Activated T-helper 1 cell treated with anti-CD3 and anti-CD28 coated beads, Interleukin-2, amount 50 U/mL, for 16 hours (primary cell): ENCODE measurements at places on chromosomes 3 and 15.

DNA sequence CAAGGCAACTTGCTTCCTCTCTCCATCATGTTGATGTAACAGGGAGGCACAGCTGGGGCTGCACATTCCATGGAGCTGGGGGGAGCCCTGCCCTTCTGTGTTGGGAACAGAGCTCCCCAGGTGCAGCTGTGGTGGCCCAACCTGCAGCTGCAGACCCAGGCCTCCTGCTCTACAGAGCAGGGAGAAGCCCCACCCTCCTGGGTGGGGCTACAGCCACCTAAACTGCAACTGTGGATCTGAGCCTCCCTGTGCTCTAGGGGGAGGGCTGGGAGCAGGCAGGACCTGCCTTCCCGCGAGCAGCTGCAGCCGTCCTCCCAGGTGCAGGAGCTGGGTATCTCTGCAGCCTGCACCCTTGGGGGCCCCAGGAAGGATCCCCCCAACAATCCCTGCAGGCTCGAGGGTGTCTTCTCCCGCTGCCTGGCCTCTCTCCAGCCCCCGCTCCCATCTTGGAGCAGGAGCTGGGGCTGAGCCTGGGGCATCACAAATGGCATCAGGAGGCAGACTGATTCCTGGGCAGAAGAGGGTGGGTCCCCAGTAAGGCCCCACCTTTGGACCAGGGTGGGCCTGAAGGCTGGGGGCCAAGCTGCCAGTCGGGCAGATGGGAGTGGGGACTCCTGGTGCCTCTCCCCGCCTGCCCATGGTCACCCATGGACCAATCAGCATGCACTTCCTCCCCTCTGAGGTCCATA is 7.4 kb downstream of the LRRC58 start:
- no peak for DNase-seq

GRCh38 chr3:60333710-60334109 is 917.5 kb downstream of the FHIT start:
- no peak for DNase-seq

DNA sequence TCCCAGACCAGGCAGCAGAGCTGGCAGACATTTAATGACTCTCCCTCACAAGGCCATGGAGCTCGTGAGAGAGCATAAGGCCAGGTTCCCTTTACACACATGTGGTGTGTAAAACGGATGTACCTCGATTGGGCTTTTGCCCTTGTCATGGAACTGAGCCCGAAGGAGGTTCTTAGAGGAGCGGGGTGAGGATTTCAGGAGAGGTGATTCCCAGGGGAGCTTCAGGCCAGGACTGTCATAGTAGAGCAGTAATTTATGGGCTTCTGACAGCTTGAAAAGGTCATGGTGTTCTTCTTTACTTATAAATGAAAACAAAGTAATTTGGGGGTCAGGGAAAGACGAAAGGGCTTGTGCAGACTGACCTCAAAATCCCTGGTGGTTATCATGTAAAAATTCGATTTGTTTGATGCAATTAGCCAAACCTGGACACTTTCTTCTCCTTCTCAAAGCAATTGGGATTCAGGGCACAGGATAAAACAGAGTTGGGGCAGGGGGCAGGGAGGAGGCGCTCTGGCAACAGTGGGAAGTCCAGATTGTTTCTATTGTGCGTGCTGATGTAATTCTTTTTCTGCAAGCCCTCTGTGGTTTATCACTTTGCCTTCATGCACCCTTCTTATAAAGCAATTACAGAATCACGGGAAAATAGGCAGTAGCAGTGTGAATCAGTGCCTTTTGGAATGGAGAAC is 51.0 kb downstream of the CACNA1D start:
- no peak for DNase-seq

- DNase-seq, result no peak
Observed at GRCh38 chr3:58223855-58224254, 13.1 kb upstream of the DNASE1L3 start.

DNA sequence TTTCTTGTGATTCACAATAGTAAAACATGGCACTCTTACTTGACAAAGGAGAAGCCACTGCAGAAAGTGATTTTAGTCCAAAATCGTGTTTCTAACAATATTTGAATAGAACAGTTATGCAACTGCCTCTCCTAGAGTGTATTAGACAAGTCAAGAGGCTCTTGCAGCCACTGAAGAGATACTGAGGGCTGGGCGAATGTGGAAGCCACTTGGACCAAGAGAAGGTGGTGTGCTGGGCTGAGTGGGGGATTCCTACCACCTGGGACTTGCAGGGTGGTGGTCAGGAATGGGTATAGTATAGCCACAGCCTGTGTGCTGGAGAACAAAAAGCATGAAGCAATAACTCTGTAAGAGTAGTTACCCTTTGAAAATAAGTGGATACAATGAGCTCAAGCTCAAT is 223.8 kb upstream of the DNAJC19 start:
- DNase-seq, result no peak

GRCh38 chr3:147423798-147424580 is 14.8 kb downstream of the ZIC1 start:
- DNase-seq, result no peak

- DNase-seq, result no peak
Observed at GRCh38 chr15:26103002-26103404, 239.9 kb upstream of the ATP10A start.

GRCh38 chr15:33149919-33150318 is 44.6 kb downstream of the FMN1 start:
- no peak for DNase-seq
